ENCODE measurements at places on chromosomes 6 and 20. TPM values are rescaled to one million over a fixed set of nuclear protein-coding genes. Genes with fewer than 3 reads are reported as not detected.

Gene RNF182
- 6.1 TPM for total RNA-seq

Gene PROKR2
- total RNA-seq: 0.74 TPM

Gene OR2H1
- not detected for total RNA-seq

Gene ZNF184
- total RNA-seq: 7.9 TPM

Gene FOXF2
- total RNA-seq: 0.52 TPM

Gene PRPH2
- 1.2 TPM for total RNA-seq

Gene SPDEF
- total RNA-seq: 0.11 TPM

Gene CLIC5
- not detected for total RNA-seq

Gene SLC29A1
- 68.6 TPM for total RNA-seq

Gene PLEKHG1
- 0.44 TPM for total RNA-seq

Gene LAMA4
- 2.1 TPM for total RNA-seq

Gene SSR1
- 49.6 TPM for total RNA-seq

All from H7 (cell line).